ENCODE measurements at places on chromosomes 13 and 19.

- DNase-seq: no peak
Measured at GRCh38 chr13:19759669-19760068, 23.1 kb downstream of the PSPC1 start.

DNA sequence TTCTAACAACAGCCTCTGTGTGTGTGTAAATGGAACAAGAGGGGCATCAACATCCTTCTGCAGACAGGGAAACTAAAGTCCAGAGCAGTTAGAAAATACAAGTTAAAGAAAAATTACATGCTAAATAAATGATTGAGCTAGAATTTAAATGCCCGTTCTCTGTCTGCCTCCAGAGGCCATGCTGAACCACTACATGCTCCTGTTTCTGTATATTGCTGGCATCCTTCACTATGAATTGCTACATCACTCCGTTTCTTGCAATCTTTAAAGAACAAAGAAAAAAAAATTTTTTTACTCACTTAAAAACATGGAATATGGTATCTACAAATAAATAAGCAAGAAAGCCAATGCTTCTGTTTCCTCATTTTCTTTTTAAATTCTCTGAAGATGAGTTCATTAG, 47.9 kb downstream of the DCT start:
- DNase-seq: no peak

DNA sequence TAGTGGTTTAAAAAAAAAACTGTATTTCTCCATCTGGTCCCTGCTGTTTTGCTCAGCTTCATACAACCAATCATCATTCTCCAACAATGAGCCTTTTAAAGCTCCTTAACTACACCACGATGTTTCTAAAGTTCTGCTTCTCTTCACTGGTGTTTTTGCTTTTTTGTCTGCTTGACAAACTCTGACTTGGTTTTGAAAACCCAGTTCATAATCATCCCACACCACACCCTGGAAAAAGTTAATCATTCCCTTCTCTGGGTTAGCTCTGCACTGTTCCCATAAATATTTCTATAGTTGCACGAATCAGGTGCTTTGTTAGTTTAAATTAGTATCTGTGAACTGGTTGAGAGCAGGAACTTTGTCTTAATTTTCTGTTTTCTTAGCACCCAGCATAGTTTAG, 217.1 kb downstream of the ENOX1 start:
- no peak for DNase-seq

GRCh38 chr13:31878052-31878451, 138.7 kb downstream of the RXFP2 start:
- DNase-seq: no peak

DNA sequence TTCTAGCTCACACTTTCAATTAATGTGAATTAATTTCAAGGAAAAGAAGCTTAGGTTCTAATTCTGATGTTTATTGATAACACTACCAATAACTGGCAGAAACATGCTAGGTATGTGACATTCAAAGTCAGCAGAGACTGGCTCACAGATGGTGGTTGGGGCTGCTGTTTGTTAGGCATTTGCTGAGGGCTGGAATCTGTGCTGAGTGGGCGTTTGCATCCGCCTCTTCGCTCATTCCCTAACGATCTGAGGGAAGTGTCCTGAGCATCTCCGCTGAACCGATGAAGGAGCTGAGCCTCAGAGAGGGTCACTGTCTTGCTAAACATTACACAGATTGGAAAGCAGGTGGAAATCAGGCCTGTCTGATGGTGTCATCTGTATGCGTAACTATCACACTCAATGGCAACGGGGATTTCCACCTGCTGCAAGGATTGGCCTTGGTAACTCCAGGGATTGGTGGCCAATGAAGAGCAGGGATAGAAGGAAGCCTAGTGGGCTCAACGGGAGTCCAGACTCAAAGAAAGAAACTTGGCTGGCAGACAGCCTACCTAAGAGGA, 338.9 kb downstream of the TEX29 start:
- DNase-seq: no peak

DNA sequence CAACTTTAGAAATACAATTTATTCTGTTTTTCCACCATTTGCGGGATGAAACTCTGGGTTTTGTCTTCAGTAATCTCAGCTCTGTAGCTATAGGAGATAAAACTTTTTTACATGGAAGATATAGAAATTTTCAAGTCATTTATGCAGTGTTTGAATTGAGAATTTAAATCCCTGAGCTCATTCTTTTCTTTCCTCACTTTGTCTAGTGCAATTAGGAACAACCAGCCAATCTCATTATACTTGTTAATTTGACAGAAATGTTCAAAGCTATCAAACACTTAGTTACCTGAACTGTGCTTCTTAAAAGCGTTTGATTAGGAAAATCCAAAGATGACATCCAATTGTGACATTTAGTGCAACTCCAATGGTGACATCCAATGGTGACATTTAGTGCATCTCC, 1014.3 kb downstream of the SLITRK5 start:
- no peak for DNase-seq

GRCh38 chr13:112448621-112449544, 72.7 kb downstream of the SPACA7 start:
- no peak for DNase-seq

DNA sequence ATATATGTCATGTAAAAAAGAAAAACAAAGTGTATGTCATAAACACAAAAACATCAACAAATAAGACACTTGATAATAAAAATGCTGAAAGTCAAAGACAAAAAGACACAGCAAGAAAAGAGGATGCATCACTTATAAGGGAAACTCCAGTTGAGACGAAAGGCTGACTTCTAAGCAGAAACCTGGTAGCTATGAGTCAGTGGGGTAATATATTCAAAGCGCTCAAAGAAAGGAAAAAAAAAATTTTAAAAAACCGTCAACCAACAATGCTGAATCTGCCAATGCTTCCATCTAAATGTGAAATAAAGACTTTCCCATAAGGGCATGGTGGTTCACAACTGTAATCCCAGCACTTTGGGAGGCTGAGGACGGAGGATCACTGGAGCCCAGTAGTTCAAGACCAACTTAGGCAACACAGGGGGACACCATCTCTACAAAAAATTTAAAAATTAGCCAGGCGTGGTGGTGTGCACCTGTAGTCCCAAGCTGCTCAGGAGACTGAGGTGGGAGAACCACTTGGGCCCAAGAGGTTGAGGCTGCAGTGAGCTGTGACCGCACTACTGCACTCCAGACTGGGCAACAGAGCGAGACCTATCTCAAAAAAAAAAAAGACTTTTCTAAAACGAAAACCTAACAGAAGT, 24.0 kb downstream of the USP12 start:
- no peak for DNase-seq

GRCh38 chr19:17937371-17937900, 4.6 kb downstream of the CCDC124 start:
- no peak for DNase-seq

DNA sequence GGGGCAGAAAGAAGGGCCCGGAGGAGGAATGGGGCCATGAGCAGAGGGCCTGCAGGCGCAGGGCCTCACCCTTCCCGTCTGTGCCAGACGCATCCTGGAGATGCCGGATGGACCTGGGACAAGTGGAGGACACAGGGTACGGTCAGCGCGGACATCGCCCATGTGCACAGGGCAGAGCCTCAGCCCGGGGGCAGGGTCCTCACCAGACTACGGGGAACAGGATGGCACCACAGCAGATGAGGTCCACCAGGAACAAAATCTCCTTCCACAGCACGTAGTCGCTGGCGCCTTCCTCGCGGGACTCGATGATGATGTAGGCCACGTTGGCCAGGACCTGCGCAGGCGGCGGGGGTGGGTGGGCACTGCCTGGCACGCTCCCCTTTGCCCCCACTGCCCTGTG, 5.6 kb downstream of the GPR108 start:
- no peak for DNase-seq

DNA sequence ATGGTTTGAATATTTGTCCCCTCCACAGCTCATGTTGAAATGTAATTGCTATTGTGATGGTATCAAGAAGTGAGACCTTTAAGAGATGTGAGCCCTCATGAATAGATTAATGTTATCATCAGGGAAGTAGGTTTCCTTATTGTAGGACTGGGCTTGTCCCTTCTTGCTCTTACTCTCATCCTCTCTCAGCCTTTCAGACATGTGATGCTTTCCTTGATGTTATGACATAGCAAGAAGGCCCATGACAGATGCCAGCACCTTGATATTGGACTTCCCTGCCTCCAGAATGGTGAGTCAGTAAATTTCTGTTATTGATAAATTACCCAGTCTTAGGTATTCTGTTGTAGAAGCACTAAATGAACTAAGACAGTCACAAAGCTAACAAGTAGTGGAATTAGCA, 5.7 kb upstream of the ZMYM2 start:
- DNase-seq: no peak

DNA sequence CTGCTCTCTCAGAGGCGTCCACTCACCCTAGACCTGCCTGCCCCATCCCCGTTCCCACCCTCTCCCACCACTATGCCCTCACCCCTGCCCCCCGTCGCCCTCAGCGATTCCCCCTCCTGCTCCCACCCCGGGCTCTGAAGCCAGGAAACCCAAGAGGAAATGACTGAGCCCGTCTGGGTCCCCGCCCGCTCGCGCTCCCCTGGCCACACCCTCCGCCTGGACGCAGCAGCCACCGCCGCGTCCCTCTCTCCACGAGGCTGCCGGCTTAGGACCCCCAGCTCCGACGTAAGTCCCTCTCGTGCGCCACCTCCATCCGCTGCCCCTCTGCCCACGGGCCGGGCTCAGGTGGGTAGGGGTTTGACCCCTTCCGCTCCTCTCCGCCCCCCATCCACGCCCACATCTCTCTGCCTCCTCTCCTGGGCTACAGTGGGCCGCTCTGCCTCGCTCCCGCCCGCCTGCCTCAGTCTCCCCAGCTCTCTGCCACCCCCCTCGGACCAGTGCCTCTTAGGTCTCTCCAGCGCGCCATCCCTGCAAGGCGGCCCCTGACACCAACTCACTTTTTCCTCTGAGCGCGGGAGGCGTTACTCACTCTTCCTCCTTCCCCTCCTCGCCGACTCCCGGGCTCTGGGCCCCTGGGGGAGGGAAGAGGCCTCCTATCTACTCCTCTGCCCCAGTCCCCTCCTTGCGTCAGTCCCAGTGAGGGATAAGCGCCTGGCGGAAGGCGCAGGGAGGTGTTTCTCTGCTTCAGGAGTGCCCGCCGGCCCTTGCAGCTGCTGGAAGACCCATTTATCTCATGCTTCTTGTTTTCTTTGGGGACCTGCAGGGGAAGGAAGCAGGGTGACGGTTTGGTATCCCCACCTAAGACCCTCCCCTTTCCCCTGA, at the start of gene FXYD5:
FXYD5 (plus strand) TSS at position 211 of the 882 bp plus-strand sequence. CDS start 816 bp downstream, outside the sequence.
- no peak for DNase-seq

- DNase-seq: no peak
Measured at GRCh38 chr19:782185-782877, 14.9 kb upstream of the PTBP1 start.

DNA sequence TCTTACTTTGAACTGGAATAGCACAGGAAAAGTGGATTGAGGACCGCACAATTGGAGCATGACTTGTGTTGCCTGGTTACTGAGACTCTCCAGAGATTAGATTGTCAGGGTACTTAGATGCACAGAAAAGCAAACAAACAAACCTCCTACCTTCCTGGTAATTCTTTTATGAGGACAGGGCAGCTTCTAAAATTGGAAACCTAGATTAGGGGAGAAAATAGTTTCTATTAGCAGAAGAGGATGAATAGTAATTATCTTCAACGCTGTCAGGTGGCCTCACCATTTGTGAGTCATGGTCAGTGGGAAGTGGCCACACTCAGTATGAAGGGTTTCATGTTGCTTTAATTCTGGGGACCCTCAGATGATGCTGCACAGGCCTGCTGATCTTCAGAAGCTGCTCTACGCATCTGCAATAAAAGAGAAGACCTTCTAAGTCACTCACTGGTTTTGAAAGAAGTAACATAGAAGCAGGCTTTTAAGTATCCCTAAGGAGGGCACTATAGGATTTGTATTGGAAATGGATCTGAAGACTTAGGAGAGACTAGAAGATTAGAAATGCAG, 106.8 kb downstream of the LACC1 start:
- peak; percentile 31 for DNase-seq

GRCh38 chr13:110440946-110441731, 120.4 kb downstream of the RAB20 start:
- no peak for DNase-seq

- no peak for DNase-seq
Measured at GRCh38 chr19:10122045-10122444, 2.3 kb upstream of the EIF3G start.

DNA sequence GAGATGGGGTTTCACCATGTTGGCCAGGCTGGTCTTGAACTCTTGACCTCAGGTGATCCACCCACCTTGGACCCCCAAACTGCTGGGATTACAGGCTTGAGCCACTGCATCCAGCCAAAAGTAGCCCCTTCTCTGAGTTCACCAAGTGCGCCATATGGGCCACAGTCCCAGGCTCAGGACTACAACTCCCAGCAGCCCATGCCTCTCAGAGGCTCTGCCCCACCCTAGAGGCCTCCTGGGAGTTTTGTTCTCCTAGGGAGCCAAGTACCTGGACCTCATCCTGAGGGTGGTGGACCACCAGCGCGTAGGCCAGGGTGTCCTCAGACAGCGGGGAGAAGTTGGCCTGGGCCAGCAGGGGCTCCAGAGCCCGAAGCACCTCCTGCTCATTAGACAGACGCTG, 18.8 kb downstream of the TMEM143 start:
- no peak for DNase-seq

- no peak for DNase-seq
Measured at GRCh38 chr13:114089341-114089740, 43.1 kb downstream of the RASA3 start.

DNA sequence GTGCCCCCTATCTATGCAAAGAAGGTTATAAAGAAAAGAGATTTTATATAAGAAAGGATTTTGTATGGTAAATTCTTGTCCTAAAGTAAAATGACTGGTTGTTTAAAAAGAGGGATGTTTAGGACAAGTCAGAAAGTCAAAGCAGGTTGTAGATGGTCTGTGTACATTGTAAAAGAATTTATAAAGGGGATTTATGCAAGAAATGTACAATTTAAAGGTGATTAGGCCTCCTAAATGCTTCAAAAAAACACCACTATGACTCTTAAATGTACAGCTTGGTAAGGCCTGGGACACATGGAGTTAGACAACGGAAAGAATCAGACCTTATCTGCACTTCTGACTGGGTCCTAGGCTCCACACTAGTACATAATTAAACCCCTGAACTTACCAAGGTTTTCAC, 19.3 kb upstream of the C13orf42 start:
- no peak for DNase-seq

- DNase-seq: no peak
Measured at GRCh38 chr13:65650321-65650720, 1579.8 kb downstream of the PCDH9 start.

DNA sequence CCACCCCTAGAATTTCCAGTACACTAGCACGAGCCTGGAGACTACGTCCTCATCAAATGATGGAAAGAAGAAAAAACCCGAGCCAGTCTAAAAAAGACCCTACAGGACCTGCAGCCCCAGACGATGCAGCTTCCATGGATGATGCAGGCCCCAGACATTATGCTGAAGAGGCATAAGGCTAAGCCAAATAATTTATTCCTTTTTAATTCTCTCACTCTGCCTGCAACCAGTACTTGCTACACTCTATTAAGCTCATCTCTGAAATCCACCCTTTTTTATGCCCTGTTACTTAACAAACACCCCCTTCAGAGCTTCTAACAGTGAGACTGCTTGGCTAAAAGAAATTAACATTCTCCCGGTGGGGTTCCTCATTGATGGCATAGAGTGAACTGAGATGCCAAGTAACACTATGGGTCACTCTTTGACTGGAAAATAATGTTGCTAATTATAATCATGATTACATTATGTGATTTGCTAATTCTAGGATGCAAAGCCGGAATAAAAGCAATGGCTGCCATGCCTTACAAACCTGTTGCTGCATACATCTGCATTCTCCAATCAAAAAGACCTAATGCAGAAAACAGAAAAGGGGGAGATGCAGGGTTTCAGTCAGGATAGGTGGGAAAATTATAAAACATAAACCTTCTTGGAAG, 1462.4 kb downstream of the UQCRFS1 start:
- DNase-seq: no peak

GRCh38 chr19:15577184-15577771, 37.7 kb upstream of the CYP4F8 start:
- DNase-seq: no peak

GRCh38 chr19:2167896-2168618, 4.3 kb downstream of the DOT1L start:
- no peak for DNase-seq
